ENCODE measurements at places on chromosomes 3 and 15.

DNA sequence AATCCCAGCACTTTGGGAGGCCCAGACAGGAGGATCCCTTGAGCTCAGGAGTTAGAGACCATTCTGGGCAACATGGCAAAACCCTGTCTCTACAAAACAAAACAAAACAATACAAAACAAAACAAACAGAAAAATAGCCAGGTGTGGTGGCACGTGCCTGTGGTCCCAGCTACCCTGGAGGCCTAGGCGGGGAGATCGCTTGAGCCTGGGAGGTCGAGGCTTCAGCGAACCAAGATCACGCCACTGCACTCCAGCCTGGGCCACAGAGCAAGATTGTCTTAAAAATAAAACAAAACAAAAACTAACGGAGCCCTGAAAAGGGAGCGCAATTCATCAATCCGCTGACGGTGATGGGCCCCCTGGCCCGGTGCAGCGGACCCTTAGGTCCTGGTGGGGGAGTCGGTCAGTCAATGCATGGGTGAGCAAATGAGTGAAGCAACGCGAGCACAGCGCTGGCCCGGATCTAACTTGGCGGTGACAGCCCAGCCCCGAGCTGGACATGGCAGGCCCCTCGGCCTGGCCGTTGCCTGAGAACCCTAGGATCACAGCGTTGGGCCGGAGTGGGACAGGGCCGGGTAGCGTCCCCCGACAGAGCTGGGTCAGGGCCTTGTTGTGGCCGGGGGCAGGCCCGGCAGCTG is 52.4 kb upstream of the BLM start:
- peak; percentile 44 for DNase-seq

- DNase-seq, result no peak
Observed at GRCh38 chr3:19190602-19191001, 42.3 kb downstream of the KCNH8 start.

GRCh38 chr15:45555934-45556608 is 31.1 kb upstream of the BLOC1S6 start:
- no peak for DNase-seq

- DNase-seq, result no peak
Observed at GRCh38 chr15:96801576-96802150, 471.2 kb downstream of the NR2F2 start.

GRCh38 chr3:154244644-154245043 is 79.6 kb downstream of the DHX36 start:
- peak; percentile 11 for DNase-seq

GRCh38 chr15:90915216-90915807 is 12.2 kb downstream of the MAN2A2 start:
- DNase-seq, result no peak

DNA sequence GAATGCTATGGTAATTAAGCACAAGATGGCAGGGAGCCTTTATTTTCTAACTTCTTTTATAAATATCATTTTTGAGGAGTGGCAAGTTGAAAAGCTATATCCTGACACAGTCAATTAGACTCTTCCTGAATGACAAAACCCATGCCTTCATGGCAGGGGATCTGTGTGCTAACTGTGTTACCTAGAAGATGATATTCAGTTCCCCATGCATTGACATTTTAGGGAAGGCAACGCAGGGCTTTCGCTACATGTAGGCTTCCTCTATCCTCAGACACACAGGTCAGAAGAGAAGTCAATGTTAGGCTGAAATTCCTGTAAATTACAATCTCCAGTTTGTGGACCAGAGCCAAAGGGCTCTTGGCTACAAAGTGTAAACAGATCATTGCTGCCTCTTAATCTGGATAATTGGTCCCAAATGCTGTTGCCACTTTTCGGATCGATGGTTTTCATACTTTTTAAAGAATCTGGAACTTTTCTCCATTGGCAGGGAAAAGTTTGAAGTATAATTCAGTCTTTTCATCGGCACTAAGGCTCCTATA is 22.6 kb upstream of the NR2F2 start:
- no peak for DNase-seq

DNA sequence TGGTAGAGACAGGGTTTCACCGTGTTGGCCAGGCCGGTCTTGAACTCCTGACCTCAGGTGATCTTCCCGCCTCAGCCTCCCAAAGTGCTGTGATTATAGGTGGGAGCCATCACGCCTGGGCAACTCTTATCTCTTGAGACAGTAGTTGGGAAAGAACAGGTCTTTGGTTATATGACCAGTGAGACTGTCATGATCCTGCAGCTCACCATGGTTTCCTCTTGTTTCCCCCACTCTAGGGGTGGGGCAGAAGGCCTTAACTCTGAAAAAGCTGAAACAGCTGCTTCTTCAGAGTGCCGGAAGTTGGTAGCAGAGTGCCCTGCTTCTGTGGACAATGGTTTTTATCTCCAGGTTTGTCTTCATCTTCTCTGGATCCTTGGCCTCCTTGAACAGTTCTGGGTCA is 4.7 kb upstream of the TYRO3 start:
- DNase-seq, result no peak

- DNase-seq, result no peak
Observed at GRCh38 chr3:32540899-32541298, 29.8 kb downstream of the DYNC1LI1 start.

- DNase-seq, result no peak
Observed at GRCh38 chr3:106006001-106006400, 137.2 kb upstream of the CBLB start.

GRCh38 chr3:169781209-169781855 is 8.1 kb downstream of the MYNN start:
- DNase-seq, result no peak

DNA sequence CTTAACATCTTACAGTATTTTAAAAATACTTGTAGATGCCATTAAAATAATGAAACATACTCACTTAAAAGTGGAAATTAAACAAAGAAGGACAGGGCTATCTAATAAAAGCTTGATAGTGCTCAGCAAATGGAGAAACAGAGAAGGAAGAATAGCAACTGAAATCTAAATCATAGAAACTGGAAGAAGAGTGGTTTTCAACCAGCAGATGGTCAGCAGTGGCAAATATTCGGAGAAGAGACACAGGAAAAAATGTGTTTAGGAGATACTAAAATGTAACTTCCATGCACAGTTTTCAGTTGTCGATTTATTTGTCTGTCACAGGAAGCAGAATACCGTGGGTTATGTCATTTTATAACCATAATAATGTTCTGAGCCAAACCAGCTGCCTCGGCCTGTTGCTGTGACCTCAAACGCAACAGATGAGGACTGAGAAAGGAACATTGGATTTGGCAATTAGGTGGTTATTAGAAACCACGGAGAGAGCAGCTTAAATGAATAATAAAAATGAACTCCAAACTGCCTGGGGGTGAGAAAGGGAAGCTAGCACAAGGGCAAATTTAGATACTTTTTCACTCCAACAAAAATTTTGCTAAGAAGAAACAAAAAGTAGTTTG is 246.6 kb upstream of the KCNMB2 start:
- DNase-seq, result no peak

GRCh38 chr15:71052356-71052755 is 62.9 kb upstream of the THSD4 start:
- no peak for DNase-seq
